CD4-positive, alpha-beta memory T cell (primary cell): ENCODE measurements at places on chromosomes 6 and 20. TPM values are rescaled to one million over a fixed set of nuclear protein-coding genes. Genes with fewer than 3 reads are reported as not detected.

SPATA25 gene
- 0.38 TPM for polyA plus RNA-seq

HINT3 gene
- 9.6 TPM for polyA plus RNA-seq

MROH8 gene
- polyA plus RNA-seq = 1.5 TPM

RAE1 gene
- 43.9 TPM for polyA plus RNA-seq

E2F3 gene
- polyA plus RNA-seq = 1.3 TPM

CBFA2T2 gene
- polyA plus RNA-seq = 25.2 TPM

CLPSL2 gene
- polyA plus RNA-seq = not detected

SLC2A10 gene
- polyA plus RNA-seq = not detected

SEL1L2 gene
- polyA plus RNA-seq = not detected

COL11A2 gene
- polyA plus RNA-seq = 0.49 TPM

RAB44 gene
- polyA plus RNA-seq = not detected

SLC23A2 gene
- 4.3 TPM for polyA plus RNA-seq

SLC44A4 gene
- 0.11 TPM for polyA plus RNA-seq

OR12D3 gene
- polyA plus RNA-seq = not detected

NKX2-4 gene
- not detected for polyA plus RNA-seq

CST2 gene
- polyA plus RNA-seq = not detected

TGM3 gene
- polyA plus RNA-seq = not detected

PDYN gene
- polyA plus RNA-seq = not detected

WFDC5 gene
- not detected for polyA plus RNA-seq

CRIP3 gene
- polyA plus RNA-seq = not detected

FAM83C gene
- not detected for polyA plus RNA-seq

SSTR4 gene
- polyA plus RNA-seq = not detected

NMBR gene
- polyA plus RNA-seq = not detected

MEP1A gene
- not detected for polyA plus RNA-seq

PRDM1 gene
- 97.0 TPM for polyA plus RNA-seq

PAX1 gene
- not detected for polyA plus RNA-seq

CRISP2 gene
- polyA plus RNA-seq = not detected

MUC21 gene
- polyA plus RNA-seq = not detected

COL12A1 gene
- not detected for polyA plus RNA-seq

WFDC10B gene
- polyA plus RNA-seq = not detected

GHRH gene
- not detected for polyA plus RNA-seq

MAP3K7 gene
- polyA plus RNA-seq = 24.1 TPM

SLPI gene
- polyA plus RNA-seq = not detected
